ENCODE measurements at places on chromosomes 3 and 15. TPM values are rescaled to one million over a fixed set of nuclear protein-coding genes. Genes with fewer than 3 reads are reported as not detected.

DNA sequence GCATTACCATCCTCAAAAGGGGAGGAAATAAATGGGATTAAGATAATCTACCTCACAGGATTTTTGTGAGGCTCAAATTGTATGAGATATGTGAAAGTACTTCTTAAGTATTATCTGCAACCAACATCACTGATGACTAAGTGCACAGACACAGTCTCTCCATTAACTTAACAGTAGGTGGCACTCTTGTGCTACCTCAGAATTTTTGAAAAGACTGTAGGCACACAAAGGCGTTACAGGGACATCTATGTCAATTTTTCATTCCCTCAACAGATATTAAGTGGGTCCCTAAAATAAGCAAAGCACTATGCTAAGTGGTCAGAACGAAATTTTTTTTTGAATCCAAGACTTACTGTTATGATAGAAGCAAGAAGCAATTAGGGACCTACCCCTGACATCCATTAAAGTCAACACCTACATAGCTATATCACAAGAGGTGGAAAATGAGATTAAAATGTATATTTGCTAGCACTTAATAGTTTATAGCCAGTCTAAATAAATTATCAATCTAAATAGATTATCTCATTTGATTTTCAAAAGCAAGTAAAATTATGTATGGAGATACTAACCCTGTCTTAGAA lies 52.9 kb downstream of the RYK start:
- H3K27ac ChIP-seq = no peak overlapping the region
- no peak overlapping the region for H3K4me3 ChIP-seq
- H3K4me1 ChIP-seq = peaks cover 36% of the 10 kb centered on the region
- H3K27me3 ChIP-seq = no peaks in the 10 kb centered on the region
- H3K36me3 ChIP-seq = peaks cover 17% of the 10 kb centered on the region

Gene SYNPR
- total RNA-seq = not detected

- DNase-seq = no peak
- no peaks in the 10 kb centered on the region for H3K36me3 ChIP-seq
- H3K27me3 ChIP-seq = no peaks in the 10 kb centered on the region
- H3K4me3 ChIP-seq = no peak overlapping the region
- no peak overlapping the region for H3K27ac ChIP-seq
Measured at GRCh38 chr3:28649266-28649665, 300.6 kb upstream of the AZI2 start.

Gene SNX33
- 28.7 TPM for total RNA-seq

DNA sequence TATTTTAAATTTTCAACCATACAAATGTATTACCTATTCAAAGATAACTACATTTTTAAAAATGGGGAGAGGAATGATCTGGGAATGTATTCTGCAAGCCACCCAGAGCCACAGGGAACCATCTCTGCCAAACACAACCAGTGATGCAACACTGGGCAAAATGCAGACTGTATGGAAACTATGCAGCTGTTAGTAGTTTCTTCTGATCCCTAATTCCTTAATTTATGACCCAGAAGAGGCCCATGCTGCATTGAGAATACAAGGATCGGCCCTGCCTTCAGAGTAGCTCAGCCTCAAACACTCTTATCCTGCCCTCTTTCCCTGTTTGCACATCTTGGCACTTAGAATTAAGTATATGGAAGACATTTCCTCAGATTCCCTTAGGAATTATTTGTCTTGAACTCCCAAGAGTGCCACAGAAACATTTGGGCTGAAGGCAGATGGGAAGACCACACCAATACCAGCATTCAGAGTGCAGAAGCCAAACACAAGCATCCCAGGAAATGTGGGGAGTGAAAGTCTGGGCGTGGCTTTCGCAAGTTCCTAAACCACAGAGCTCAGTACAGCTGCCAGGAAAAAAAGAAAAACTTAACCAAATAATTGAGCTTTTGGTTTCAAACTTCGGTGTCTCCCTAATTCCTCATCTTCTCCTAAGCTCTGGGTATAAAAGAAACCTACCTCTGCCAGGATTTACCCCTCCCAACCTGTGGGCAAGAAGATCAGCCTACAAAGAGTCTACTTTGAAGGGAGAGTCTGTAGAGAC lies 5.3 kb downstream of the SNUPN start:
- DNase-seq = peak; percentile 82
- H3K4me3 ChIP-seq = peak overlapping the region; percentile 66
- peaks cover 20% of the 10 kb centered on the region for H3K4me1 ChIP-seq
- H3K27ac ChIP-seq = peak overlapping the region; percentile 96
- peaks cover 27% of the 10 kb centered on the region for H3K36me3 ChIP-seq
- no peaks in the 10 kb centered on the region for H3K27me3 ChIP-seq

Gene CRYGS
- 0.63 TPM for total RNA-seq

GRCh38 chr15:63999177-63999576 lies 47.1 kb downstream of the DAPK2 start:
- H3K36me3 ChIP-seq = no peaks in the 10 kb centered on the region
- peak; percentile 45 for DNase-seq
- no peaks in the 10 kb centered on the region for H3K27me3 ChIP-seq
- H3K4me1 ChIP-seq = peaks cover 36% of the 10 kb centered on the region
- no peak overlapping the region for H3K27ac ChIP-seq

DNA sequence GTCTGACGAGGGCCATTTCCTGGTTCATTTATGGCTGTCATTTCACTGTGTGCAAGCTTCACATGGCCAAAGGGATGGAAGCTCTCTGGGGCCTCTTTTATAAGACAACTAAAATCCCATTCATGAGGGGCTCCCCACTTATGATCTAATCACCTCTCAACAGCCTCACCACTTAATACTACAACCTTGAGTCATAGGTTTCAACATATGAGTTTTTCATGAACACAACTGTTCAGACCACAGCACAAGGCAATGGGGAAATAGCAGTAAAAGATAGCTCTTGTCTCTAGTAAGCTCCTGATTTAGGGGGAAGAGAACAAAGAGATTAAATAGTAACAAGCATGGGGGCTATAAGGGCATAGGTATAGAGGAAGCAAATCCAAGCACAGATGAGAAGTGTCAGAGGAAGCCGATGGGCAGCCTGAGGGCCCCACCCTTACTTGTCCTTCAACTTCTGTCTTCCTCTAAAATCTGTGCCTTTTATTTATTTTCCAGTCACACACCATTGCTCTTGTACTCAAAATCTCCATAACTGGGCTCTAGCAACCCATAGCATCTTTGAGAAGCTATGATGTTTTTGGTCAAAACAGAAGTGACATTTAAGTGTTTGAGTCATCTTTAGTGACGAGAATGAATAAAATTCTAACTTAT lies 329.1 kb downstream of the UNC13C start:
- no peak overlapping the region for H3K27ac ChIP-seq
- DNase-seq = no peak
- no peaks in the 10 kb centered on the region for H3K27me3 ChIP-seq
- no peak overlapping the region for H3K4me3 ChIP-seq
- no peaks in the 10 kb centered on the region for H3K4me1 ChIP-seq

Data from GM23248 (cell line).